ENCODE measurements at places on chromosomes 3 and 15. TPM values are rescaled to one million over a fixed set of nuclear protein-coding genes. Genes with fewer than 3 reads are reported as not detected.

Gene GRK7
- polyA plus RNA-seq = 0.10 TPM

Gene ADAMTSL3
- 33.1 TPM for polyA plus RNA-seq

Gene ZBED2
- polyA plus RNA-seq = not detected

- DNase-seq = no peak
Observed at GRCh38 chr15:60923925-60924324, 305.2 kb downstream of the RORA start.

GRCh38 chr3:632571-633170 lies 436.1 kb downstream of the CHL1 start:
- peak; percentile 17 for DNase-seq

- no peak for DNase-seq
Observed at GRCh38 chr3:43769885-43770425, 79.2 kb downstream of the ABHD5 start.

Measured in forelimb muscle (tissue), 1 donor.